ENCODE measurements at places on chromosomes 3 and 15.

- DNase-seq: no peak
Measured at GRCh38 chr3:66692042-66692765, 191.4 kb upstream of the LRIG1 start.

DNA sequence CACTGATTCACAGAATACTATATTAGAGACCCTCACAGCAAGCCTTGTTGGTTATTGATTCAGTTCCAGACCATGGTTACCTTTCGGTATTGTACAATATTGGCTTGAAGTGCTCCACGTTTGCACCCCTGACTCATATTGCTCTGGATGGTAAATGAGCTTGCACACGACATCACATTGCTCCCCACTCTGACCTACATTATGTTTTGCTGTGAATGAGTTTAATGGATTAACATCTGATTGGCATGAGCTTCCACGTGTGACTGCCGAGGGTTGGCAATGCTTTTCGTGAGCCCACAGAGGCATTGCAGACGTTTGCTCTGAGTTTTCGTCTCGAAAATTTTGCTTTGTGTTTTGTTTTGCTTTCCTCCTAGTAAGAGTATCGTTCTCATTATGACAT, 225.8 kb upstream of the ICE2 start:
- no peak for DNase-seq

DNA sequence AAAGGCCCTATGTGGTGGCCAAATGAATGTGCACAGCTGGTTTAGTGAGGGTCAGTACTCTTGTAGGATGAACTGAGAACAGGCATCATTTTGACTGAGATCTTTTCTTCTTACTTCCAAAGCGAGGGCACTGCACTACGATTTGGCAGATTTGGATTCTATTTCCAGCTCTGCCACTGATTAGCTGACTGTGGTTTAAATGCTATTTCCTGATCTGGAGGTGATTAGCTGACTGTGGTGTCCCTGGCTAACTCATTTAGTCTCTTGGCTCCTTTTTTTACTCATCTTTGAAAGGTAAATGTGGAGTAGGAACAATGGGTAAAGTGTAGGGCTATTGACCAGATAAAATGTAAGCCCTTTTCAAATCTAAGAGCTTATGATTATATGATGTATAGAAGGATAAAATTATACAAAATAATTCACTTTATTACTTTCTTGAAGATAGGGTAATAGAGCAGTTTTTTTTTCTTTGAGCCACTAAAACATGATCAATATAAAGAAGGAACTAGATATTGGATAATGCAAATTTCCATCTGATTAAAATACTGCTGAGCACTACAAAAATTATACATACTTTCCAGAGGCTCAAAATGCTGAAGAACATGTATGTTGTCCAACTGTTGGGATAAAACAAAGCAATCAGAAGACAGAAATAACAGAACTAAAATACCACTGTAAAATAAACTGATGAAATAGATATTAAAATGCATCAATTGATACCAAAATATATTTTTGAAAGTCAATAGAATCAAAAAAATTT, 39.7 kb upstream of the PLOD2 start:
- no peak for DNase-seq

DNA sequence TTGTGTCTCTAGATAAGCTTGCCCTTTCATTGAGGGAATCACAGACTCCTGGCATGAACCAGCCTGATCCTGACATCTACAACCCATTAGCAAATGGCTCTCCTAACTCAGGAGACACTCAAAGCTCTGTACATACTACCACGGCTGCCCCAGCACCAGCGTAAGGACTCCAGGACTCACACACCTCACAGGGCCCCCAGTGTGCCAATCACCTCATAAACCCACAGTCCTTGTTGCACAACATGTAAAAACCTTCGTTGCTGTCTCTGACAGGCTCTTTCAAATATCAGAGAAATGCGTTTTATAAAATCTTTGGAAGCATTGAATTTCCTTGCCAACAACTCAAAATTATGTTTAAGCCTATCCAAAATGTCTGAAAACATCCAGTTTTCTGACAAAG, 7.3 kb downstream of the FYCO1 start:
- no peak for DNase-seq

DNA sequence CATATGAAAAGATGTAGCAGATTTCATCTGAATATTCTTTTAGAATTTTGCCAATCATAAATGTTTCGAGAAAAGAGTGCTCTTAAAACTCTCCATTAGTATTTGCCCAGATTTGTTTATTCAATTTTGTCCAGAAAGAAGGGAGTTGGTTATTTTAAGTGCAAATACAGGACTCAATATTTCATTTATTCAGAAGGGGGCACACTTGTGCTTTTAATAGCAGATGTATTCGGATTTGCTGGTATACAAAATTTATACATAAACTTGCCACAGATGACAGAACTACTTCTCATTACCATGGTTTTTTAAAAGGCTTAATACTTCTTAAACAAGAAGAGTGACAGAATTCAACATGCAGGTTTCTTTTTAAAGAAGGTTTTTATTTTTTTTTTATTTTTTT, 69.8 kb upstream of the GRM7 start:
- DNase-seq: no peak

- no peak for DNase-seq
Measured at GRCh38 chr3:5874931-5875341, 687.4 kb downstream of the EDEM1 start.

DNA sequence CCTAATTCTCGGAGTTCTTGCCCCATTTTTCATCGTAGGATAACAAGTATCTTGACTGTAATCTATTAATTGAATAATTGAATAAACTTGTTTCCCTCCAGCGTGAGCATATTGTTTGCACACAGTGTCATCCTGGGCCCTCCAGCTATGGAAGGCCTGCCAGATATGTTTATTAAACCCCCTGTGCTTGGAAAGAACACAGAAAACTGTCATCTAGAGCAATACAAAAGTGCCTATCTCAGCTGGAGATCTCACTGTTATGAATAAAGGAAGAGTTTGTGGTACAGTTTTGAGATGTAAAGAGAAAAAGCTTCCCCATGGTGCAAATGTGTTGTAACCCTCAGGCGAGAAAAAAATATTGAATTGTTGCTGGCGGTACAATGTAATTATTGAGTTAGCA, 405.9 kb downstream of the SOX2 start:
- no peak for DNase-seq

DNA sequence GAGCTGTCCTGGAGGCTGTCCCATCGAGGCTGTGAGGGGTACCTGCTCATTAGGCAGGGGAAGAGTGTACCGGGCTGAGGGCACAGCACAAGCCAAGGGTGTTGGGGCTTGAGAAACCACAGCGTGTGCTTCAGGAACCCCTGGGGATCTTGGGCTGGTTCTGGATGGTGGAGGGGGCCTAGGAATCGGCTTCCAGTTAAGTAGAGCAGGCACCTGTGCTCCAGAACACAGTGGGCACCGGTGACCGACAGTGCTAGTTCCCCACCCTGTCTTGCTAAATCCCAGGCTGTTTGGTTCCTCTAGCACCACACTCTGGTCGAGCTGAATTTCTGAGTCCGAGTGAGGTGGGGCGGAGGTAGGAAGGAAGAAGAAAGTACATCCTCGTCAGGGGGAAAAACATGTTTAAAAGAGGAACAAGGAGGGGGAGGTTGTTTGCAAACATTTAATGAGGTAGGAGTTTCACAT, 29.1 kb downstream of the SLC6A6 start:
- DNase-seq: no peak

GRCh38 chr3:63046580-63046979, 171.4 kb upstream of the CADPS start:
- DNase-seq: no peak

GRCh38 chr3:122843604-122844003, 48.7 kb downstream of the SLC49A4 start:
- no peak for DNase-seq

GRCh38 chr15:68315495-68316031, 38.0 kb downstream of the FEM1B start:
- DNase-seq: no peak

- DNase-seq: no peak
Measured at GRCh38 chr15:52102463-52102862, 10.1 kb downstream of the BCL2L10 start.

- DNase-seq: no peak
Measured at GRCh38 chr3:149214702-149215101, 6.9 kb downstream of the CP start.
